ENCODE measurements at places on chromosomes 7 and 10.

GRCh38 chr10:70492786-70493659 lies 14.5 kb downstream of the PALD1 start:
- no peak for DNase-seq

GRCh38 chr7:131544449-131545301 lies 11.8 kb downstream of the PODXL start:
- DNase-seq: no peak

GRCh38 chr10:121611393-121612159 lies 13.3 kb upstream of the FGFR2 start:
- no peak for DNase-seq

- DNase-seq: no peak
These were observed 78.2 kb downstream of the CCSER2 start for GRCh38 chr10:84406561-84406960.

GRCh38 chr10:24219963-24220362 lies 11.0 kb downstream of the KIAA1217 start:
- DNase-seq: no peak

DNA sequence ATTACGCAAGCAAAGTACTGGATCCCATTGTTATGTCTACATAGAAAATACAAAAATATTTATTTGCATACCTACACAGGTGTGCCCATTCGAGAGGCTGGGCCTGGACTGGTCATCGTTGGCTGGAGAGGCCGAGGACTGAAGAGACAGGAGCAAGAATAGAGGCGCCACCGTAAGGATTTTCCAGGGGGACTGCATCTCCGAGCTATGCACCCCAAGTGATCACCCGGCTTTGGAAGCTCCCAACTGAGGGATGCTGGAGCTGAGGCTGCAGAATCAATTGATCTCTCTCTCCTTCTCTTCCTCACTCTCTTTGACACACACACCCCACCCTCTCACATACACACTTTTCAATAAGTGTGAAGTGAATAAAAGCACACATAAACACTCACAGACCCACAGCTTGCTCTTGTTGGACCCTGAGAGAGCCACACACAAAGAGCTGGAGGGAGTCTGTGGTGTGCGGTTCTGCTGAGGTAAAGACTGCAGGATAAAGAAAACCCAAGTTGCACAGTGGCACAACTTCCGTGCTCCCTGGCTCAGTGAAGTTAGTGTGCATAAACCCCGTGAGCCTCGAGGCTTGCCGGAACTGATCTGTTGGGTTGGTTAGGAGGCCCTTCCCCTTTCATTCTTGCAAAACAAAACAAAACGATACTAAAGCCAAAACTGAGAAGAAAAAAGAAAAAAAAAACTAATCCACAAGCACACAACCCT lies at the start of gene AOAH:
Gene AOAH (minus strand): TSS at position 544 of the 714 bp plus-strand sequence. CDS start 346 bp downstream, at position 198.
- peak; percentile 46 for DNase-seq

- DNase-seq: no peak
These were observed 244.8 kb upstream of the PLPP4 start for GRCh38 chr10:120212275-120212674.

- DNase-seq: no peak
These were observed 407.5 kb upstream of the AUTS2 start for GRCh38 chr7:69190763-69191162.

- DNase-seq: no peak
These were observed 39.0 kb downstream of the SCIN start for GRCh38 chr7:12609561-12609960.

DNA sequence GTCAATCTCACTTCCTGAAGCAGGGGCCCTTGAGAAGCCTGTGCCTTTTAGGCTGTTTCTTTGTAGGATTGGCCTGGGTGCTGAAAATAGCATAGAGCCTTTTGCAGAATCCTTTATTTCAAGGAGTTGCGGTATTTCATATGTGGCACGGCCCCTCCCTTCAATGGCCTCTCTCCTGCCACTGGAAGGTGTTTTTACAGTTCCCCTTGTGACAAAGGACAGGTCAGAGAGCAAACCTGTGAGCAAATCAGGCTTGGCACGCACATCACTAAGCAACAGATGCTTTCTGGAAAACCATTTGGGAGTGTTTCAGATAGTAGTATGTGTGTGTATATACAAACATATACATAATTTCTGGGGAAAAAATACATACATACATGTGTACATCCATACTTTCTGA lies 388.6 kb upstream of the C7orf33 start:
- no peak for DNase-seq

DNA sequence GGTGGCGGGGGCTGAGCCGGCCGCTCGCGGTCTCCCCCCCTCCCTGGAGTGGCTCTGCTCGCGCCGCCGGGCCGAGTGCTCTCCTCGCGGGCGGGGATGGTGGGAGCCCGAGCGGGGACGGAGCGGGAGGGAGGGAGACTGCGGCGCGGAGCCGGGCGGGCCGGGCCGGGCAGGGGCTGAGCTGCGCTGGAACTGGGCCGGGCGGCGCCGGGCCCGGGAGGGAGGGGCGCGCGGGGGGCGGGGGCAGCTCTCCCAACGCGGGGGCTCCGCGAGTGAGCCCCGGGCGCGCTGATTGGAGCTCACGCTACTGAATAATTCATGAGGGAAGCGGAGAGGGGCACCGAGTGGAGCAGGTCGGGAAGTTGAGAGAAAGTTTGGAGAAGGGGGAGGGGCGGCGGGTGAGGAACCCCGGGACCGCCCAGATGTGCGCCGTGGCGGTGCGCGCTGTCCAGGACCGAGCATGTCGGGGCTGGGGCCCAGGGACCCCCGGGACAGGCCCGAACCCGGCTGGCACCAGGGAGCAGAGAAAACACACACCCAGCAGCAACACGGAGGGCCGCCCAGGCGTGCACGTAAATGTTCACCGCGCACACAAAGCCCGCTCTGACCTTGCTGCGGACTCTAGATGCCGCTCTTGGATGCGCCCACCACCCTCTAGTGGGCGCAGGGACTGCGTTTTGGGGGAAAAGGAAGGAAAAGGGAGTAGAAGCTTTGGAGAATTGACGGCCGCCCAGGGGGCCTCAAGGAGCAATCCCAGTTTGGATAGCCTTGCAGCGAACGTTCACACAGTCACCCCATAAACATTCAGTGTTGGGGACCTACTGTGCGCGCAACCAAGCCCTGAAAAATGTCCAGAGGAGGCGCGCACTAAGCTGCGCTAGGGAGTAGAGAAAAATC lies at the start of gene EPHB4:
Gene EPHB4 (minus strand): TSS at position 194 of the 897 bp plus-strand sequence. CDS start 493 bp downstream, outside the sequence.
- DNase-seq: no peak

DNA sequence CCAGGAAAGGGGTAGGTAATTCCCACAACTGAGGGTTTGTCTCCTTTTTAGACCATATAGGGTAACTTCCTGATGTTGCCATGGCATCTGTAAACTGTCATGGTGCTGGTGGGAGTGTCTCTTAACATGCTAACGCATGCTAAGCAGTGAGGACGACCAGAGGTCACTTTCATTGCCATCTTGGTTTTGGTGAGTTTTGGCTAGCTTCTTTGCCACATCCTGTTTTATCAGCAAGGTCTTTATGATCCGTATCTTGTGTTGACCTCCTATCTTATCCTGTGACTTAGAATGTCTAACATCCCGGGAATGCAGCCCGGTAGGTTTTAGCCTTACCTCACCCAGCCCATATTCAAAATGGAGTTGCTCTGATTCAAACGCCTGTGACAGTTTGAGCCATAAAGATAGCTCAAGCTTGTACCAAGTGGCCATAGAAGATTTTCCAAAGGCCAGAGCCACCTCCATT lies 176.0 kb upstream of the NAMPT start:
- DNase-seq: no peak

DNA sequence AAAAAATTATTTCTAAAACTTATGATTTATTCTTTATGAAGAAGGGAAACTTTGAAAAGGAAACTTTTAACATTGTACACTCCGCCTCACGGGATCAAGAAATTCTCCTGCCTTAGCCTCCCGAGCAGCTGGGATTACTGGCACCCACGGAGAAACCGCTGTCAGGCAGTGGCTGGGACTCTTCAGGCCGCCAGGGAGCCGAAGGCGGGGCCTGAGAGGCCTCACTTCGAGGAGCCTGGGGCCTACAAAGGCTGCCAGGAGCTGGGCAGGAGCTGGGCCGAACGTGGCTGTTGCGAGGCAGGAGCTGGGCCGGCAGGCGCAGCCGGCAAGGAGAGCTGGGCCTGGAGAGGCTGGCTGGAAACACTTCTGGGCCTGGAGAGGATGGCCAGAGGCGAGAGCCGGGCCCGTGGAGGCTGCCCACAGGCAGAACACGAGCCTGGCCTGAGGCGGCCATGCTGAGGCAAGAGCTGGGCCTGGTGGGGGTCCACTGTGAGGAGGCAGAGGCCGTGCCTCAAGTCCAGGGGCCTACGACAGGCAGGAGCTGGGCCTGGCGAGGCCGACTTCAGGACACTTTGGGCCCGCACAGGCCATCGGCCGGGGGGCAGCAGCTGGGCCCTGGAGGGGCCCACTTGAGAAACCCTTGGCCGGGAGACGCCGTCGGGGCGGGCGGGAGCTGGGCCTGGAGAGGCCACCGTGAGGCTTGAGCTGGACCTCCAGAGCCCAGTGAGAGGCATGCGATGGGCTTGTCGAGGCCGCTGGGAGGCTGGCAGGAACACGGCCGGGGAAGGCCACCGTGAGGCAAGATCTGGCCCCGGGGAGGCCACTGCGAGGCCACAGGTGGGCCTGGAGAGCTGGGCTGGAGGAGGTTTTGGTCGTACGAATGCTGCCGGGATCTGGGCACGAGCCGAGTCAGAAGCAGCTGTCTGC lies 23.7 kb downstream of the MDH2 start:
- DNase-seq: no peak

GRCh38 chr10:20962165-20962564 lies 65.1 kb upstream of the NEBL start:
- no peak for DNase-seq

DNA sequence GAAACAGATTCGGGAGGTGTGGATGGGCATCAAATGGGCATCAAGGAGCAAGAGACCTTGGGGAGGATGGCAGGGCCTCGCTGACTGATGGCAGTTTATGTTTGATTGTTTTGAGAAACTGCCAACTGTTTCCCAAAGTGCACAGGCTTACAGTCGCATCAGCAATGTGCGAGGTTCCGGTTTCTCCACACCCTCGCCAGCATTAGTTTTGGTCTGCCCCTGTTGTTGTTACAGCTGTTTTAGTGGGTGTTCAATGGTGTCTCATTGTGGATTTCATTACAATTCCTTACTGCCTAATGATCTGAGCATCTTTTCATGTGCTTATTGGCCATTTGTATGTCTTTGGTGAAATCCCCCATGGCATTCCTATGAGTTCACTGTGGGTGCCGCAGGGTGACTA lies 24.4 kb downstream of the AKR1E2 start:
- no peak for DNase-seq

- no peak for DNase-seq
These were observed 225.5 kb upstream of the GNAI1 start for GRCh38 chr7:79909176-79909575.

DNA sequence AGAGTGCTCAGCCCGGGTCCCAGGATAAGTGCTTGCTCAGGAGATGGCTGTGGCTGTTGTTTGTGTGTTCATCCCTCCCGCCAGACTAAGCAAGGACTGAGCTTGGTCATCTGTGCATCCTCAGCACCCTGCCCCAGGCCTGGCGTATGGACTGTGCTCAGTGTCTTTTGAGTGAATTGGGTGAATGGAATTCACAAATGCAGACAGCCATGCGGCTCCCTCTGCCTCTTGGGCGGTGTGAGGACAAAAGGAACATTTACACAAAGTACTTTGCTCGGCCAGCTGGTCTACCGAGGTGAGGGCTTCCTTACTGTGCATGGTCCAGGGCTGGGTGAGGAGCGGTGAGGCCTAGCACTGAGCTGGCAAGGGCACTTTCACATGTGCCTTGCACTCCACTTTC lies 120.2 kb downstream of the CDH23 start:
- no peak for DNase-seq

- DNase-seq: no peak
These were observed 53.8 kb downstream of the ST7 start for GRCh38 chr7:117006907-117007684.

DNA sequence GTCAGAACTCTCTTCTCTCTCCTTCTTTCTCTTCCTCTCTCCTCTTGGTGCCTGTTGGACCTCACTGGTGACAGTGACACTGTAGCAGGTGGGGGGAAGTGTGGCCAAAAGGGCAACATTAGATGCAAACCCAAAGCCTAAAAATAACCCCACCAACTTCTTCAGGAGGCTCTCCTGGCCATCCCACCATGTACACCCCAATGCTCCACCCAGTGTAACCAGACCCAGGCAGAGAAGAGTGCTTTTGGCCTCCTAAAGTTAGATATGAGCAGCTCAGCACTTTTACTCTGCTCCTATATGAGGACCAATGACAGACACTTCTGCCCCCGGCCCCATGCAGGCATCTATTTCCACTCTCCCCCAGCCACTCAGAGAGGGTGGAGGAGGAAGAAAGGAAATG lies 5.5 kb downstream of the MYOZ1 start:
- no peak for DNase-seq

GRCh38 chr10:62632071-62632809 lies 172.3 kb upstream of the ADO start:
- peak; percentile 66 for DNase-seq

DNA sequence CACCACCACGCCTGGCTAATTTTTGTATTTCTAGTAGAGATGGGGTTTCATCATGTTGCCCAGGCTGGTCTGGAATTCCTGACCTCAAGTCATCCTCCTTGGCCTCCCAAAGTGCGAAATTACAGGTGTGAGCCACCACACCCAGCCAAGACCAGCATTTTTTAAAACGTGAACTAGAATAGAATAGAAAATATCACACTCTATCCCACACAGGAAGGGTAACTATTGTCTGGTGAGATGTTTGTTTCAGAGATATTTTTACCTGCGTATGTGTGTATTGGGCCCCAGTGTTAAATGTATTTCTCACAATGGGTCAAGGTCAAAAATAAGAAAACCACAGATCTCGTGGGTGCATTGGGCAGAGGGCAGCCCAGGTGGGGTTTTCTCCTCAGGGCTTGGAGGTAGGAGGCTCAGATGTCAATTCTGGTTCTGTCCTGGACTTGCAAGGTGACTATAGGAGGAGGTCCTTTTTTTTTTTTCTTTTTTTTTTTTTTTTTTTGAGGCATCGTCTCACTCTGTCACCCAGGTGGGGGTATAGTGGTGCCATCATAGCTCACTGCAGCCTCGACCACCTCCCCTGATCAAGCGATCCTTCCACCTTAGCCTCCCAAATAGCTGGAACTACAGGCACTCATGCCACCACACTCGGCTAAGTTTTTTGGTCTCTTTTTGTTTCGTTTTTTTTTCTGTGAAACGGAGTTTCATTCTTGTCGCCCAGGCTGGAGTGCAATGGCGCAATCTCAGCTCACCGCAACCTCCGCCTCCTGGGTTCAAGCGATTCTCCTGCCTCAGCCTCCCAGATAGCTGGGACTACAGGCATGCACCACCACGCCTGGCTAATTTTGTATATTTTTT lies 19.0 kb downstream of the SH2B2 start:
- no peak for DNase-seq

DNA sequence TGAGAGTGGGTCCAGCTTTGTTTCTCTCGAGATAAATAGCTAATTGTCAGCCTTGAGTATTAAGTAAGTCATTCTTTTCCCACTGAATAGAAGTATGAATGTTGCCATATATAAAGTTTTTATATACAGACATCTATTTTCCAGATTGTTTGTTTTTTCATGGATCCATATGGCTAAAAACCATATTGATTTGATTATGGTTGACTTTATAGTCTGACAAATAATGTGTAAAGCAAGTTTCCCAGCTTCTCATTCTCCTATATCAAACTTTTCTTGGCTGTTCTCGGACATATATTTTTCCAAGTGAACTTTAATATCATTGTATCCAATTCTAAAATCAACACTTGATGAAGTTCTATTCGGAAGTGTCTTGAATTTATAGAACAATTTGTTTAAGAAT lies 352.4 kb upstream of the MEOX2 start:
- no peak for DNase-seq

GRCh38 chr10:68795886-68796532 lies 31.3 kb upstream of the STOX1 start:
- DNase-seq: no peak

GRCh38 chr10:75530299-75530698 lies 98.9 kb downstream of the LRMDA start:
- DNase-seq: no peak
